ENCODE measurements at places on chromosomes 2 and 18.

- DNase-seq = no peak
Observed at GRCh38 chr18:69734536-69734935, 213.1 kb downstream of the CD226 start.

GRCh38 chr2:48045613-48046012 lies 139.3 kb upstream of the FBXO11 start:
- DNase-seq = no peak

- DNase-seq = no peak
Observed at GRCh38 chr2:33836628-33837027, 237.5 kb upstream of the FAM98A start.

GRCh38 chr18:66749481-66750035 lies 145.7 kb upstream of the CDH19 start:
- no peak for DNase-seq

DNA sequence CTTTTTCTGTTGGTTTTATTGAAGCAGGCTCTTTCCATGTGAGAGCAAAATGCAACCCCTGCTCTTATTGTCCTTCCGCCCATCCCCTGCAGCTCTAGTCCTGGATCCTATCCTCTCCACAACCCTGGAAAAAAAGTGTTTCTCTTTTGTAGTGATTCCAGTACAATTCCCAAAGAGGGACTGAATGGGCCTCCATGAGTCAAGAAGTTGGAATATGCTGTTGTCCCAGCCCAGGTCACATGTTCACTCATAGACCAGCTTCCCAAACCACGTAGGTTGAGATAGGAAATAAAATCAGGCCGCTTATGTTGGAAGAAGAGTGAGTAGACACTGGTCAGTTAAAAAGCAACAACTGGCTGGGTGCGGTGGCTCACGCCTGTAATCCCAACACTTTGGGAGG lies 39.4 kb downstream of the CPO start:
- DNase-seq = no peak

Data from Kasumi-1 (cell line).